ENCODE measurements at places on chromosomes 5 and 9.

- no peak for DNase-seq
Observed at GRCh38 chr5:14901462-14902051, 30.0 kb upstream of the ANKH start.

GRCh38 chr5:74543162-74543995 is 97.1 kb downstream of the ENC1 start:
- no peak for DNase-seq

DNA sequence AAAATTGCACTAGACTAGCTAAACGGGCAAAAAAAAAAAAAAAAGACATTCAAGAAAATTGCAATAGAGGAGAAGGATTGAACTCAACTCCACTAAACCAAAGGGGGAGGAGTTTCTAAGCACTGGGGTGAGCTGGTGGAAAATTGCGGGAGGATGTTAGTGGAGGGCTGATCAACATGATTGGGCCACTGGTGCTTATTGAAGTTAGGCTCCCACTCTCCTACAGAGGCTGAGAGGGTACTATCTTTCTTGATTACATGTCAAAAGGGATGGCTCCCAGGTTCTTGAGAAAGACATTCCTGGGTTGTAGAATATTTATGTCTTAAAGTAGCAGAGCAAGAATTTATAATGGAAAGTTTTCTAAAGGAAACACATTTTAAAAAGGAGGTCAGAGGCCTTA is 38.0 kb downstream of the CAMK4 start:
- peak; percentile 34 for DNase-seq

DNA sequence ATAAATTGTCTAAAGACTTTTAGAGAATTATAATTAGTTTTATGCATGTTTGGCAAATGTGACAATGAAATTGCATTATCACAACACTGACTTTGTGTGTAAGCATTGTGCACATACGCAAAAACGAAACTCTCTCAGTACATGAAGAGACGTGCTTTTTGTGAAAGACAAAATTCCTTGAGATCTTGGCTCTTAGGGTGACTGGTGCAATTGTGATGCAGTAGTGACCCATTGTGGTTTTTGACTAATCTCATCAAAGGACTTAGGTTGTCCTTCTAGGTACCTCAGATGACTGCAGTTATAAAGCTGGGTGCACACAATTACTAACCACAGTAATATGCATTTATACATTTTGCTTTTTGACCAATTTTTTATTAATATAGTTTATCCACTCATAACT is 25.3 kb upstream of the TYRP1 start:
- DNase-seq, result no peak

GRCh38 chr9:124810663-124811355 is 33.9 kb downstream of the OLFML2A start:
- DNase-seq, result no peak
